ENCODE measurements at places on chromosomes 1 and 21.

- peak; percentile 21 for DNase-seq
These were observed 1233.7 kb downstream of the PLA2G4A start for GRCh38 chr1:188062456-188062855.

- DNase-seq = no peak
These were observed 22.7 kb downstream of the MAP7D1 start for GRCh38 chr1:36178471-36179219.

DNA sequence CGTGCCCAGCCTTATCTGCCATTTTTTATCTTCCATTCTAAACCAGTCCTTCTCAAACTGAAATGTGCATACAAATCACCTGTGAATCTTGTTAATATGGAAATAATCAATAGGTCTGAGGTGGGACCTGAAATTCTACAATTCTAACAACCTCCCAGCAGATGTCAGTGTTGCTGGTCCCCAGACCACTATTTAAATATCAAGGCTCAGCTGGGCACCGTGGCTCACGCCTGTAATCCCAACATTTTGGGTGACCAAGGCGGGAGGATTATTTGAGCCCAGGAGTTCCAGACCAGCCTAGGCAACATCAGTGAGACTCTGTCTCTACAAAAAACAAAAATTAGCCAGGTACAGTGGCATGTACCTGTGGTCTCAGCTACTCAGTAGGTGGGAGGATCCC lies 4.1 kb downstream of the UQCRHL start:
- DNase-seq = peak; percentile 15

DNA sequence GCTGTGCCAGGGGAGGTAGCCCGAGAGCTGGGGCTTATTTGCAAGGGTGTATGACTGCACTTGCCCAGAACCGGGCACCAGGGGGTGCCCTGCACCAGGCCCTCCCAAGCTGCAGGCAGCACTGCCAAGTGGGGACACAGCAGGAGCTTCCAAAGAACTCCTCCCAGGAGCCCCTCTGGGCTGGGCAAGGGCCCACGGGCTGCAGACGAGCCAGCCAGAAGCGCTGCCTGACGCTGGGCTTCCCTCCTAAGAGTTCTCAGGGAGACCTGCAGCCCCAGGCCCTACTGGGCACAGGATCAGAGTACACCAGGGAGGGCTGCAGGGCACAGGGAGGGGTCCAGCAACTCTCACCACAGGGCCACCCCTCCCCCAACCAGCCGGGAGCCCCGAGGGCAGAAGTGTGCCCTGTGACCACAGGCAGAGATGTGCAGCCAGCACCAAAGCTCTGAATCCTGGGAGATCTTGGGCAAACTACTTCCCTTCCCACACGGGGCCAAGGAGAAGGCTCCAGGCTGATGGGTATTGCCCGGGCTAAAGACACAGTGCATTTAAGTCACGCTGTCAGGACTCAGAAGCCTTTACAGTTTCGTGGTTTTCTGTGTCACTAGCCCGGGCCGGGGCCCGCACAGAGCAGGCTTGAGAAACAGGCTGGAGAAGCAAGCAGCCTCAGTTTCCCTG lies 63.4 kb downstream of the KCNAB2 start:
- peak; percentile 32 for DNase-seq

DNA sequence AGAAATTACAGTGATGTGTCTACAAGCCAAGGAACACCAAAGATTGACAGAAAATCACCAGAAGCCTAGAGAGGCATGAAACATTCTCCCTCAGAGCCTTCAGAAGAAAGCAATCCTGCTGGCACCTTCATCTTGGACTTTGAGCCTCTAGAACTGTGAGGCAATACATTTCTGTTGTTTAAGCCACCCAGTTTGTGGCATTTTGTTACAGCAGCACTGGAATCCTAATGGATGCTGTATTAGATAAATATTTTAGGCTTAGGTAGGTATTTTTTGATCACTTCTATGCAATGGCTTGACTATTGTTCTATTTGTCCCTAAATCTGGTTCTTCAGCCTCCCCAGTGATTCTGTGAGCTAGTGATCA lies 453.1 kb downstream of the LTN1 start:
- no peak for DNase-seq

GRCh38 chr1:54885807-54886723 lies 930 bp downstream of the DHCR24 start:
- DNase-seq = peak; percentile 30

DNA sequence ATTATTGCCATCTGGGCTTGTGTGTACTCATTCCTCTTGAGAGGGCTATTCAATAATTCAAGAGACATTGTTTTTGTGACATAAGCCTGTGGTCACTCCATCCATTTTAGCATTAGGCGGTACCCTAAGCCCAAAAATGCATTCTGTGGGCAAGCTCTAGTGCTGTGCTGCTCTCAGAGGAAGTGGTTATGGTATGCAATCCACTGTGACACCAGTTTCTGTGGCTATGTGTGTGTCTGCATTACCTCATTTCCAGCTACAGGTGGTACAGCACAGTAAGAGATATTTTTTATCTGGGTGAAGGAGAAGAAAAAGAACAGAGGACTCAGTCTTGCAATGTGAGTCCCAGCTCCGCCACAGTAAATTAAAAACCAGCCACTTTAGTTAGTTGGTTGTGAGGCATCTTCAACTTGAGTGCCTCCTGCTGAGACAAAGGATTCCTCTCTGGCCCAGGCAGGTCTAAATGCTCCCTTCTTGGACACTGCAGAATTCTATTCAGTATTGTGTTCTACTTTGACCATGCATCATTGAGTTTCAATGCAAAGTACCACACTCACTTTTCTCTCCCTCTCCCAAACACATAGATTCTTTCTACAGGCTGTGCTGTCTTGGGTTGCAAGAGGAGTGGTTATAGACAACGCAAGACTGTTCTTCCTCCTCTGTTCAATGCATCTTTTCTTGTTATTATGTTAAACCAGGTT lies 777.8 kb upstream of the BRINP3 start:
- DNase-seq = no peak

DNA sequence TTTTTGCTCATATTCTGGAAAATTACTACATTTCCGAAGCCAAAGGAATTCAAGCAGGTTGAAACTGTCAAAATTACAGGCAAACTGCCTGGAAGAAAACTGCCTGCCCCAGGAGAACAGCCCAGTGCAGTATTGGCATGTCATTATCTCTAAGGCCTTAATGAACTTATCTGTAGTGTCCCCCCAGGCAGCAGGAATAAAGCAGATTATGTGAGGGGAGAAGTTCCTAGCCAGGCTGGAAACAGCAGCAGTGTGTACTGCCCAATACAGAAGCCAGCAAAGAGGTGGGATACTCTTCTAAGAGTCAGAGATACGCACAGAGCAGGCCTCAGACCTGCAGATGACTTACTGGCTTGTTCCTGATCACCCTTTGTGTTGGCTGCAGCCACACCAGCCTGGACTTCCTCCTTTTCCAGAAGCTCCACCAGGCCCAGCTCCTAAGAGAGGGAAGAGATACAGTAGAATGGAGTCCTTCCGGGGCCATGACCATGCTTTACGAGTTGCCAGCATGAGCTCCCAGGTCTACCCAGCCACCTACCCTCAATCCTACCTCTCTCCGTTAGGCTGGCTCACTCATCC lies 11.7 kb downstream of the IQGAP3 start:
- DNase-seq = no peak
